ENCODE measurements at places on chromosomes 2 and 18. TPM values are rescaled to one million over a fixed set of nuclear protein-coding genes. Genes with fewer than 3 reads are reported as not detected.

- no peak for DNase-seq
Observed at GRCh38 chr2:23503097-23503496, 118.1 kb downstream of the KLHL29 start.

DNA sequence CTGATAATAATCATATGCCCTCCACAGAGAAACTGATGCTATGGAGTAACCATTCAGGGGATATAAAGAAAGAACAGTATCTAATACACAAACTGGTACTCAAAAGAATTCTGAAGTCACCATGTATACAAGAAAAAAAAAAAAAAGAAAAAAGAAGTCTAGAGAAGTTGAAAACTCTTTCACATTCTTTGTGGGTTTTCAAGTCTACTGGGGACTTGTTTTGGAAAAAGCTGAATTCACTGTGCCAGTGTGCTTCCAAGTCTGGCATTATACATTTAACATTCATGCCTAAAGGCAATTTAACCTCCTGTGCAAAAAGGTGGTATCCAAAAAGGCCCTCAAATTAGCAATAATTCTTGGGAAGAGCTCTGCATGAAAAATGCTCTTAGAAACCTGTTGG, 94.8 kb upstream of the ITGB6 start:
- no peak for DNase-seq

GRCh38 chr18:59921384-59921891, 21.6 kb downstream of the PMAIP1 start:
- no peak for DNase-seq

GRCh38 chr2:158042666-158043065, 59.0 kb upstream of the UPP2 start:
- no peak for DNase-seq

- no peak for DNase-seq
Observed at GRCh38 chr18:55351241-55351691, 236.7 kb downstream of the TCF4 start.

VAMP5 gene
- polyA plus RNA-seq: 5.5 TPM

- DNase-seq: no peak
Observed at GRCh38 chr2:98895221-98895620, 40.8 kb downstream of the CRACDL start.

GRCh38 chr2:166803373-166804000, 84.8 kb upstream of the XIRP2 start:
- DNase-seq: no peak

DNA sequence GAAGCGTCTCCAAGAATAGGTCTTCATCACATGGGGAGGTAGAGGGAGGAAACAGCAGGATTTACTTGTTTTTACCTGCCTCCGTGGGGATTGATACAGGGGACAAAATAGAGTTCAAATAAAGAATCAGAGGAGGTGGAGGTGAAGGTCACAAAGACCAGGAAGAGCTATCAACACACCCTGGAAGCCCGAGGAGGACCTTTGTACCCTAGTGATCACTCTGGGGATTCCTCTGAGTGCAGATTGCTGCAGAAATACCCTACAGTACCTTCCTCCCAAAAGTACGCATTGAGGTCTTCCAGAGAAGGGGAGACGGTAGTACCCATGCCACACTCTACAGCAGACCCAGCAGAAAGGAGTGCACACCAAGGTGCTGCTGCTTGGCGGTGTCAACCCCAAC, 44.9 kb downstream of the OSR1 start:
- no peak for DNase-seq

GRCh38 chr18:63286926-63287325, 32.6 kb downstream of the BCL2 start:
- no peak for DNase-seq

GRCh38 chr2:207935121-207935990, 90.0 kb downstream of the PLEKHM3 start:
- DNase-seq: no peak

- no peak for DNase-seq
Observed at GRCh38 chr2:138359532-138359931, 142.0 kb upstream of the SPOPL start.

DNA sequence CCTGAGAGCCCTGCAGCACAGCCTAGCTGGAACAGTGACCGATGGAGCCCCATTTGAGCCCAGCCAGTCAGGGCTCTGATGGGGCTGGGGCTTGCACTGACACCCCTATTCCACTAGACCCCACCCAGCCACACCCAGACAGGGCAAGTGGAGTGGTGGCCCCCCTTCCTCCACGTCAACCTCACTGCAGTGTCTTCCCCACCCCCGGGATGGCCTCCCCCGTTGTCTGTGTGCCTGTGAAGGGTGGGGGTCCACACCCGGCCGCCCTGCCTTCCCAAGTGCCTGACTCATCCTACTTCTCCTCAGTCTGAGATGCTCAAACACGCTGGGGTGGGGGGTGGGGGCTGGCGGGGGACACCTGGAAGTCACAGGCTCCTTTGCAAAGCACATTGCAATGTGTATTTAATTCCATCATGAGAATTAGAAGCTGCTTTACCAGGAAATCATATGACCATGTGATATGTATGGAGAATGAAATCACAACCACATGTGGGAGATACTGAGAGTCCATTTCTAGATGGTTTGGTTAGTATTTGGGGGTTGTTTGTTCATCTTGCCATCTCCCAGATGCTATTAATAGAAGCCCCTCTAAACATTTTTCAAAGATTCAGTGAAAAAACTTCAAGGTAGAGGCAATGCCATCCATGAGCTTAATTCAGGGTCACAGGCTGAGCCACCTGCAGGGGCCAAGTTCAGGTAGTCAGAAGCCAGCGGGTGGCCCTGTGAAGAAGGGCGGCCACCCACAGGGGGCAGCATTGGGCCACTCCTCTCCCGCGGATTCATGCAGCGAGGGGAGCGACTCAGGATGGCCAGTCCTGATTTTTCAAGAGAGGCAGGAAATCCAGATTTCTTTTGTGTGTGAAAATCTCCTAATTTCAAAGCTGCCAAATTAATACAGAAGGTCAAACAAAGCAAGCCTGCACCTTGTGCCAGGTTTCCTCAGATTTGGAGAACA, 22.7 kb upstream of the GMPPA start:
- peak; percentile 90 for DNase-seq

ARPC2 gene
- 242 TPM for polyA plus RNA-seq

All from GM23338 (cell line).